ENCODE measurements at places on chromosomes 1 and 21. TPM values are rescaled to one million over a fixed set of nuclear protein-coding genes. Genes with fewer than 3 reads are reported as not detected.

DNA sequence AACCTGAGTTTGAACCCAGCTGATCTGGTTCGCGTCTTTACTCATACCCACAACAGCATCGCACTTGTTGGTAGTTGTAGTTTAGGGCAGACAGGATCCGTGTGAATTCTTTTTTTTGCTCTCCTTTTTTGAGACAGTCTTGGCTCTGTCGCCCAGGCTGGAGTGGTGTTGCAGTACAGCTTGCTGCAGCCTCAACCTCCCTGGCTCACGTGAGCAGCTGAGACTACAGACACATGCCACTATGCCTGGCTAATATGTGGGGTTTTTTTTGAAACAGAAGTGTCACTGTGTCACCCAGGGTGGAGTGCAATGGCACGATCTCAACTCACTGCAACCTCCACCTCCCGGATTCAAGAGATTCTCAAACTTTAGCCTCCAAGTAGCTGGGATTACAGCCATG lies 7.9 kb downstream of the TAF13 start:
- ATAC-seq: no peak

GRCh38 chr1:54280651-54281050 lies 80.7 kb downstream of the MRPL37 start:
- ATAC-seq: no peak

DNA sequence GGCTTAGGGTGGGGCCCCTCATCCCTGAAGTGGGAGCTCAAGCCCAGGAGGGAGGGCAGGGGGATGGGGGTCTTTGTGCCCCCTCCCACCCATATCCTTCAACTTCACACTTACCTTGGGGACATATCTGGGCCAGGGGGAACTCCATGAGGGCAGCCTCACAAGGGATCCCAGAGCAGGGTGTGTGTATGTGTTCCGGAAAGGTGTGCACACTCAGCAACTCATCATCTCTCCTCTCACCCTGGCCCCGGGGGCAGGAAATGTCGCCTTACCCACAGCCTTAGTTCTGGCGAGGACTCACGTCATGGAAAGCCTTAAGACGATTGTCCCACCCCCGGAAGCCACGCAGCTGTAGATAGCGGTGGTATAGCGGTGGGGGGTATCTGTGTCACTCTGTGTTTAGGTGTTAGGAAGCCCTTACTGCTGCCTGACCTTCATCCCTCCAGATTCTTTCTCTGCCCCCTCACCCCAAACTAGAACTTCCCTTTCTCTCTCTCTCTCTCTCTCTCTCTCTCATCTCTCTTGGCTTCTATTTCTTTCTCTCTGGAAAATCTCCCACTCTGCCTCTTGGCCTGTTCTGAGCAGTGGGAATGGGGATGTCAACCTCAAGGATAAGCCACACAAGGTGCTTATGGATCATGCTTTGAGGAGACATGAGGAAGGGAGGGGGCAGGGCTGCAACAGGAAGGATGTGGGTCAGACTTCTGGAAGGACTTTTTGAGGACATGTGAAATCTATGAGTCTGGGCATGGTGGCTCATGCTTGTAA lies at the start of gene SH2D2A:
SH2D2A (minus strand) TSS at position 288 of the 768 bp plus-strand sequence; CDS start at position 148, 140 bp downstream.
- peak; percentile 64 for ATAC-seq

DNA sequence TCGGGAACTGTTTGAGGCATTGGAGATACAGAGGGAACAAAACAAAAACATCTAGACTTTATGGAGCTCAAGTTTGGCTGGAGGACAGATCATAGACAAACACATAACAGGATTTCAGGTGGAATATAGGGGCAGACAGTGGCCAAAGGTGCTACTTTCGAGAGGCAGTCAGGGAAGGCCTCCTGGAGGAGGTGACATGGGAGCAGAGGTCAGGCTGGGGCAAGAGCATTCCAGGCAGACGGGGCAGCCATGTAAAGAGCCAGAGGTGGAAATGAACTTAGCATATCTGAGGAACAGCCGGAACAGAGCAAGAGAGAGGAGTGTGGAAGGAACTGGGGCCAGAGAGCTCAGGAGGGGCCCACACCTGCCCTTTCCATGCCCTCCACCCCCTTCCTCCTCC lies 122.3 kb downstream of the DMRTB1 start:
- ATAC-seq: no peak

GRCh38 chr1:62716397-62716796 lies 28.2 kb upstream of the DOCK7 start:
- peak; percentile 67 for ATAC-seq

DNA sequence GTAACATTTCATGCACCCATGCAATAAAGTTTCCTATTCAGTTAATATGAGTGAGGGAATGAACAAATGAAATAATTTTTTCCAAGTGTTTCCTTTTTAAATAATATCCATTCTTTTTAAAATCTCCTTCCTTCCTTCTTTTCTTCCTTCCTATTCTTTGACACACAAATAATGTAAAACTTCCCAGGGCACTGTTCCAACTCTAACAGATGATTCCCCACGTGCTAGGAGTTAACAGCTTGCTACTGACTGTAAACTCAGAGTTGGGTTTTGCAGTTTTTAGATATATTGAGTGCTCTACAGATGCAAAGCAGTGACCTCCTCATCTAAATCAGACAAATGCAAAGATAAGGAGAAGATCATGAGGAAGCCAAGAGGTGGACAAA lies 54.0 kb upstream of the POU2F1 start:
- ATAC-seq: no peak

DNA sequence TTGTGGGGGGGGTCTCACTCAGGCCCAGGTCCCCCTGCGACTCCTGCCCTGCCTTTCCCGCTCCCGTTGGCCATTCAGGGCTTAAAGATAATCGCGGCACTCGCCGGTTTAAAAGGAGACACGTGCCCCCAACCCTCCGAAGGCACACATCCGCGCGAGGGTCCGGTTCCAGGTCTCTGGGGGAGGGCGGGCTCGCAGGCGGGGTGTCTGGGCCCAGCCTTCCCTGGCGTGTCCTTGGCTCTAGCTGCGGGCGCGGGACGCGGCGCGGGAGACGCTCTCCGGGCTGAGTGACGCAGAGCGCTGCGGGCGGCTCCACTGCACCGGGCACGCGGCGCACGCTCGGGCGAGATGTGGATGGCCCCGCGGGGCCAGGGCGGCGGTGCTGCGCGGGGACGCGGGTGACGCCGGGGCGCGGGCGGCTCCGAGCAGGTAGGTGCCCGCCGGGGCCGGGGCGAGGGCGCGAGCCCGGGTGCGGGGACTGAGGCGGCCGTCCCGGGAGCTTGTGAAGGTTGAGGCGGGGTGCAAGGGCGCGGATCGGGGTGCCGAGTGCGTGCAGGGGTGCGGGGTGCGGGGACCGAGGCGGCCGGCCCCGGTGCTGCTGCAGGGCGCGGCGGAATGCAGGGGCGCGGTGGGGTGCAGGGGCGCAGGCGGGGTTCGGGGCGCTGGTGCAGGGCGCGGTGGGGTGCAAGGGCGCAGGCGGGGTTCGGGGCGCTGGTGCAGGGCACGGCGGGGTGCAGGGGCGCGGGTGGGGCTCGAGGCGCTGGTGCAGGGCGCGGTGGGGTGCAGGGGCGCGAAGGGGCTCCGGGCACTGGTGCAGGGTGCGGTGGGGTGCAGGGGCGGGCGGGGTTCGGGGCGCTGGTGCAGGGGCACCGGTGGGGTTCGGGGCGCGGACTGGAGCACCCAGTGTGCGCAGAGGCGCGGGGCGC lies 3.3 kb upstream of the TRPM2 start:
- ATAC-seq: no peak

GRCh38 chr1:197466813-197467212 lies 198.8 kb downstream of the CRB1 start:
- ATAC-seq: no peak

DNA sequence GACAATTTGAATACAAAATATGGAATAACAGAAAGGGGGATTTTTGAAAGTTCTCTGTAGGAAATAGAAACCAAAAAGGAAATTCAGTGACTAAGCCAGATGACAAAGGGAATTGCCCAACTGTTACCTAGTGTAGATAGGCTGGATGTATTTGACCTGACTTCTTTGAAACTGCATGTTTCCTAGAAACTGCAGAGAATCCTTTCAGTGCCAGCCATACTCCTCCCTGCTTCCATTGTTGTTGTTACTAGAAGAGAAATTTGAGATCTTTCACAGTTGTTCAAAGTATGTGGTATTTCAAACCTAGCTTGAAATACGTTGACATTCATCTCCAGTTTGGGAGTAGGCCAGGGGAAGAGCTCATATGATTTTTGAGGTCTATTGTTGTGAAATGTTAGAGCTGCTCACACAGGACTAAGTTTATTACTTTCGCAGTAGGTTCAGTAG lies 1.8 kb upstream of the GBP5 start:
- ATAC-seq: peak; percentile 78

- no peak for ATAC-seq
Observed at GRCh38 chr1:163412221-163412620, 90.5 kb downstream of the NUF2 start.

- peak; percentile 69 for ATAC-seq
Observed at GRCh38 chr1:156241311-156241811, 623 bp upstream of the BGLAP start.

DNA sequence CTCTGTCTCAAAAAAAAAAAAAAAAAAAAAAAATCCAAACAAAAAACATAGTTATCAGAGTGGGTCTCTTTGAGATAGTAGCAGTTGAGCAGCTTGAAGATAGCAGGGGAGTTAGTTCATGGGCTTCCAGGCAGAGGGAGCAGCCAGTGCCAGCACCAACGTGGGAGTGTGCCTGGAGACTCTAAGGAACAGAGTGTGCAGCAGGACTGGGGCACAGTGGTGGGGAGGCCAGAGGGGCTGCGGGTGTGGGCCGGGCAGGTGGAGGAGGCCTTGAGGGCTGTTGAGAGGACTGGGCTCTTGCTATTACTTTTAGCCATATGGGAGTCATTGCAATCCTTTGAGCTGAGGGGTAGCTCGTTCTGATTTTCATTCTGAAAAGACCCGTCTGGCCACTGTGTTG lies 63.8 kb downstream of the RYR2 start:
- ATAC-seq: no peak

DNA sequence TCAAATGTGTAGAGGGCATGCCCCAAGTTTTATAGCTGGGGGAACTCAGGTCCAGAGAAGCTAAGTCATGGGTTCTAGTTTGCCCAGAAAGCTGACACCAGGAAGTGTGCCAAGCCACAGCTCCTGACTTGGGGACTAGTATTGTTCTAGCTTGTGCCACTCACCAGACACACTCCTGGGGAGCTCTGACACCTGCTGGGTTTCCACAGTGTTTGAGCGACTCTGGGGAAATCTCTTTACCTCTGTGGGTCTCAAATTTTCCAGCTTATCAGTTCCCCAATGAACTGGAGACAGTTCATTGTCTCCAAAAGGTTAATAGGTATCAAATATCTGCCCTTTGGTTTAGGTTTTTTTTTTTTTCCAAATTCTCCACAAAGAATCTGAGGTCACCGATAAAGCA lies 4.2 kb downstream of the KISS1 start:
- ATAC-seq: no peak

GRCh38 chr1:84743896-84744295 lies 53.6 kb upstream of the SSX2IP start:
- ATAC-seq: no peak

- ATAC-seq: no peak
Observed at GRCh38 chr1:73160759-73161158, 878.4 kb upstream of the NEGR1 start.

DNA sequence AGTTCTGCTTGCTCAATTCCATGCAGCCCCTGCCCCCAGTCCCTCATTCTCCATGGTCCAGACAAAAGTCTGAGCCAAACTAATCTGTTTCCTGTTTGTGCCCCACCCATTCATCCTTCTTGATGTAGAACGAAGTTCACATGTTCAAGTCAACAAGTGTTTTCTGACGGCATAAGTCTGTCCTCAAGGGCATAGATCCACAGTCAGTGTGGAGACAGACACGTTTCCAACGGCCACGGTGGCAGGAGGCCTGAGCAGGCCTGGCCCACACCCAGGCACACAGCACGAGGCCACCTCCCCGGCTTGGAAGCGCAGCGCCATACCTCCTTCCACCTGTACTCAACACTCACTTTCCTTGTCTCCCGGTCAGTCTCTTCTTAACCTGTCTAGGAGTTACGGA lies 16.1 kb downstream of the ADORA1 start:
- ATAC-seq: no peak

DNA sequence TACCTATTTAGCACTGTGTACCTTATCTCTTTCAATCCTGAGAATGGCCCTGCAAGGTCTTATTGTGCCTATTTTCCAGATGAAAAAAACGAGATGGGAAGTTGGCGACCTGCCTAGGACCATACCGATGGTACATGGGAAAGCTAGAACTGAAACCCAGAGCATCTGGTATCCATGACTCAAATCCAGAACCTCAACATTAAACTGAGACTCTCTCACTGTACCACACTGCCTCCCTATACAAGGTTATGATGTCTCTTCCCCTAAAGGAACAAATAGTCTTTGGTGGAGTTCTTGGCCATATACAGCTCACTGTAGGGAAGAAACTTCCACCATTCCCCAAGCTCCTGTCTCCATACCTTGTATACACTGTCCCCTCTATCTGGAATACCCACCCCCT lies 110.7 kb downstream of the TNR start:
- no peak for ATAC-seq

GRCh38 chr1:25952841-25953401 lies 44.9 kb downstream of the PAFAH2 start:
- ATAC-seq: no peak

DNA sequence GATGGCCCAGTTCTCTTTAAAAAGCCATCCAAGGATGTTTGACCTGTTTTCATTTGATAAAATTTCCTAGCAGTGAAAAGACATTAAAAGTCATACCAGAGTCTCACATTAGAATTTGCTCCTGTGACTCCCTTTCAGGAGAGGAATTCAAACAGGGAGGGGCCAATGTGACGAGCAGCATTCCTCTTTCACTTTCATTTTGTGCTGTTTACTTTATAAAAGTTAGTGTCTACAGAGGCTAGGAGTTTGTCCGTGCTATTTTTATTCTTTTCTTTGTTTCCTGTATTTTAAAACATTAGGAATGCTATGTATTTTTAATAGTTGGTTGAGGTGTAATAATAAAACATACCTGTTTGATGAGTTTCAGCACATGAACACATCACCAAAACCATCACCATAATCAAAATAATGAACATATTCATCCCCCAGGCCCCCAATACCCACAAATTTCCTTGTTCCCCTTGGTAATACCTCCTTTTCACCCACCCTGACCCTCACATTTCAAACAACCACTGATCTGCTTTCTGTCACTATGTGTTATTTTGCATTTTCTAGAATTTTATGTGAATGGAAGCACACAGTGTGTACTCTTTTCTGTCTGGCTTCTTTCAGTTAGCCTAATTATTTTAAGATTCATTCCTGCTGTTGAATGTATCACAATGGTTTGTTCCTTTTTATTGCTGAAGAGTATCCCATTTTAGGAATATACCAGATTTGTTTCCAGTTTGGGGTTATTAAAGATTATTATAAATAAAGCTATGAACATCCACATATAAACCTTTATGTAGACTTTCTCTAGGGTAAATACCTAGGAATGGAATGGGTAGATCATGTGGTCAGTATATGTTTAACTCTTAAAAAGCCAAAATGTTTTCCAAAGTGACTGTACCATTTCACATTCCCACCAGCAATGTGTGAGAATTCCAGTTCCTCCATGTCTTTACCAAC lies 129.5 kb downstream of the TENT5C start:
- no peak for ATAC-seq

GRCh38 chr1:211521102-211521815 lies 29.3 kb upstream of the RD3 start:
- ATAC-seq: no peak

GRCh38 chr21:33916200-33916567 lies 580 bp upstream of the ATP5PO start:
- ATAC-seq: peak; percentile 17

Gene POTED
- total RNA-seq: not detected

Gene CACHD1
- 2.8 TPM for total RNA-seq

Gene IL20
- total RNA-seq: not detected
